ENCODE measurements at places on chromosomes 5 and 9.

DNA sequence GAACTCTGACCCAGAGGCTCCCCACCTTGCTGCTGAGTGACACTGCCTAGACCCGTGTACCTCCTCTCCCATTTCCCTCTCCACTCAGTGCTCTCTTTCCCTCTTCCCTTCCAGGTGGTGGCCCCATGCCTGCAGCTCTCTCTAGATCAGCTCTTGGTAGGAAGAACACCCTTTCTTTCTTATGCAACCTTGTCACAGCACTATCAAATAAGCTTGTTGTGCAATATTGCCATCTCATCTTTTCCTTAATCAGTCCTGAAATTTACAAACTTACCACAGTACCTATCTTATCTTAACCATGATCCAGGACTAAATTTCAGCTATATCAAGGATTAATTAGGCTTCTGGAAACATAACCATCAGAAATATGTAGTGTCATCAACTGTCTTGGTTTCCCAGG lies 88.6 kb downstream of the ZFAND5 start:
- DNase-seq: no peak

GRCh38 chr5:113607361-113607760 lies 93.9 kb downstream of the YTHDC2 start:
- DNase-seq: no peak

DNA sequence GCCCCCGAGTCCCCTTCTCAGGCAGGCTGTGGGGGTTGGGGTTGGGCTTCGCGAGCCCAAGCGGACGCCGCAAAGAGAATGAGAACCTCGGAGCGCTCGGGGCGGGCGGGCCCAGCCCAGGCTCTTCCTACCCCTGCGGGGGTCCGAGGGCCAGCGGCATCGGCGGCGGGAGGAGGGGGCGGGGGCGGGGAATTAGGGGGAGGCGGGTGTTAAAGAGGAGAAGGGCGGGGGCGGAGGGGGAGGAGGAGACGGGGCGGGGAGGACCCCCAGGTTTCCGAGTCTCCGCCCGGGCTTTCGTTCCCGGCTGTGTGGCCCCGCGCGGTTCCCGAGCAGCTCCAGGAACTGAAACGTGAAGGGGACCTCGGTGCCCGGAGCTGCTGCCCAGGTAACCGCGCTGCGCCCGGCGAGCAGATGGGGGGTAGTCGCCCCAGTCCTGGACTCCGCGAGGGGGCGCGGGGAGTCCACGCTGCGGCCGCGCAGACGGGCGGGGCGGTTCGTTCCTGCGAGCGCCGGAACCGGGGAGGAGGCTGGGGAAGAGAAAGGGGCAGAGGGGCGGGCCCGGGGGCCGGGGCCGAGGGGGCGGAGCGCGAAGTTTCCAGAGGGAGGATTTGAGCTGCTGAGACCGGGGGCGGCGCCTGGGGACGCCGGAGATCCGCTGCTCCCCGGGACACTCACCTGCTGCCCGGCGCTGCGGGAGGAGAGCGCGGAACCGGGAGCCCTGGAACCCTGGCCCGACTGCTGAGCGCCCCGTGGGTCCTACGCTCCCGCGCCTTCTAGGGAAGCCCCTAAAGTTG lies 38.4 kb upstream of the PLEKHG4B start:
- peak; percentile 25 for DNase-seq

DNA sequence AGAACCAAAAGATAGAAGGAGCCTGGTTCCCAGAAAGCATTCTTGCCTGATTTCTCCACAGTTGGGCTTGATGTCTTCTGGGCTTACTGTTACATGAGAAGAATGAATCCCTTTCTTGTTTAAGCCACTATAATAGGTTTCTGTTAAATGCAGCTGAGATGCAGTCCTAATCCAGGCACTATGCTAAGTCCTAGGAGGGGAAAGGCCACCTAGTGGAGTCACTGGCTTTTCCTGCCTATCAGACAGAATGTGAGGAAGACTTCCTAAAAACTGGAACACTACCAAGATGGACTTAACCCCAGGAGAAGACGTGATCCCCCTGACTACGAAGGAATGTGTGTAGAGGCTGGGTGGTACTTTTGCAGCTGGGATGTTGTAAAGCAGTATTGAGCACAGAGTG lies 34.3 kb upstream of the FSD1L start:
- no peak for DNase-seq

DNA sequence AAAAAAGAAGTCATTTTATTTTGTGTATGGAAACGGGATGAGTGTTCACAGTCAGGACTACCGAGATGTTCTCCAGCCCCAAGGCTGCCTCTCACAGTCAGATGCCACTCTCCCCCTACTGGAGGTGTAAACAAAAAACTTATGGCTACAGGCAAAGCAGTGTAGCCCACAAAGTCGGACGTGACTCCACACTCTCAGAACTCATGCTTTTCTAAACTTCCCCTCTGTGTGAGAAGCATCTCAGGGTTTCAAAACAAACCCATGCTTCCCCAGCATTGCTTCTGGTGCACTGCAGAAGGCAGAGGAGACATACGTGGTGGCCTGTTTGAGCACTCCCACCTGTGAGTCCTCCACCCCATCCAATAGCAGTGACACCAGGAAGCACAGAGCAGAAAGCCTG lies 580.3 kb downstream of the BNC2 start:
- no peak for DNase-seq

- peak; percentile 49 for DNase-seq
Measured at GRCh38 chr9:126514037-126514821, 99.5 kb upstream of the LMX1B start.

GRCh38 chr9:121275781-121276658 lies 8.1 kb downstream of the GSN start:
- DNase-seq: no peak

DNA sequence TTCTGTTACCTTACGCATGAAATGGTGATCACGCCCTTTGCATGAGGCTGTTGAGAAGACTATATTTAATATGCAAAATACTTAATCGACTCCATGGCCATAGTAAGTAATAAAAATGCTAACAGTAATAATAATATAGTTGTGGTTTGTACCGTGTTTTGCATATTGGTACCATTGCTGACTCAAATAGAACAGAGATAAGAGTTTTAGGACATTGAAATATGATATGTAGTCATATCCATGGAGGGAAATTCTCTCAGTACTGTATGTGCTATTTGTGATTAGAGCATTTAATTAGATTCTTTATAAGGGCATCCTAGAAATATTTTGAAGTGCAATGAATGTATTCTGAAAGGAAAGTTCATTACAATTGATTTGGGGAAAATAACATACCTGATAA lies 41.9 kb downstream of the CFAP90 start:
- DNase-seq: no peak

DNA sequence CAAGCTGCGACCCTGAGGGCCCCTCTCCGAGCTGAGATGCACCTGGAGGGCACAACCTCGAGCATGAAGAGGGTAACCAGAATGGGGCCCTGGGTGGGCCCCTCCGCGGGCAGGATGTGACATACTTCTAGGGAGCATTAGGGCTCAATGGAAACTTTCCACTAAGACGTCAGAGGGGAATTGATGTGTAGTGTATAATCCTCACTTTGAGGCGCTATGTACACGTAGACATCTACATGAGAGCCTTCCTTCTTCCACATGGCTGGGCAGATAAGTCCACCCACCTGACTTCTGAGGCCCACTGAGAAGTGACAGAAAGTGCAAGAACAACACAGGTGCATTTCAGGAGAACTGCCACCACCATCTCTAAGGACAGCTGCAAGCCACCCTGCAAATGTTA lies 61.0 kb downstream of the DAP start:
- no peak for DNase-seq

DNA sequence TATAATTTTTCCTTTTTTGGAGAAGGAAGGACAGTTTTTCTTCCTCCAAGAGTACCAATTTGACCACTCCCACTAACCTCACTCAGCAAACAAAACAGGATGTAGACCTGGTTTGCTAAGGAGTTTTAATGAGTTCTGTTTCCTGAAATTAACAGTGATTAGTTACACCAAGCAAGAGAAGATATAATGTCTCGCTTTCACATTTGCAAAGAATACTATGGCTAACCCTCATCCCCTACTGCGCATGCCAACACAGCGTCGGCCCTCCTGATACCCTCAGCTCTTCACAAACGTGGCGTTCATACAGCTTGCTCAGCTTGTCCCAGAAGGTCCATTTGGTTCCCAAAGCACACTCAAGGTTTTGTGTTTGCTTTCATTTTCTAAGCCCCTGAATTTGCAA lies 41.9 kb upstream of the IPPK start:
- no peak for DNase-seq

GRCh38 chr5:14767735-14768507 lies 103.4 kb downstream of the OTULIN start:
- no peak for DNase-seq

- DNase-seq: peak; percentile 6
Measured at GRCh38 chr9:26723486-26723885, 169.1 kb downstream of the CAAP1 start.

DNA sequence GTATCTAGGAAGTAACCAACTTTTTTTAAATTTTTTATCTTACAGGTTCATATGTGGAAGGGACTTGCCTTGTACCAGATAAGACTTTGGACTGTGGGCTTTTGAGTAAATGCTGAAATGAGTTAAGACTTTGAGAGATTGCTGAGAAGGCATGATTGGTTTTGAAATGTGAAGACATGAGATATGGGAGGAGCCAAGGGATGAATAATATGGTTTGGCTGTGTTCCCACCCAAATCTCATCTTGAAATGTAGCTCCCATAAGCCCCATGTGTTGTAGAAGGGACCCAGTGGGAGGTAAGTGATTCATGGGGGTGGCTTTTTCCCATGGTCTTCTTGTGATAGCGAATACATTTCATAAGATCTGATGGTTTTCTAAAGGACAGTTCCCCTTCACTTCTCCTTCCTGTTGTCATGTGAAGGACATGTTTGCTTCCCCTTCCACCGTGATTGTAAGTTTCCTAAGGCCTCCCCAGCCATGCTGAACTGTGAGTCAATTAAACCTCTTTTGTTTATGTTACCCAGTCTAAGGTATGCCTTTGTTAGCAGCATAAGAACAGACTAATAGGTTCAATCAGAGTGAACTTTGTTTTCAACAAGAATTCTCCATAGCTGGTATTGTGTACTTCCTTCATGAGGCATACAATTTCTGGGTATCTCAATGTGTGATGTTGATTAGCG lies 535.6 kb upstream of the MEF2C start:
- DNase-seq: no peak

- no peak for DNase-seq
Measured at GRCh38 chr5:130541617-130542221, 623.3 kb downstream of the HINT1 start.

DNA sequence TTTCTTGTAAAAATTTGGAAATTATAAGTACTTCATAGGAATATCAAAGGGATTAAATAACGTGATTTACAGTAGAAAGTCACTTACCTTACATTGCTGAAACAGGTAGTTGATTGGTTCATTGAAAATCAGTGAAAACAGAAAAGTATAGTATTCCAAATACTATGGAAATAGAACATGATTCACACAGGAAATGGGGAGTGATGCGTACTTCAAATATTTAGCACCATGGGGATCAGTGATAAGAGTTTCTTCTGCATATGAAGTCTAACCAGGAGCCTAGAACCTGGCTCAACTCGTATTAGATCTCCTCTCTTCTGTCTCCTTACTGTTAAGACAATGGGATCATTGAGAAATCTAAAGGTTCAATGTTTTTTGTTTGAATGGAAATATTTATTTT lies 133.3 kb downstream of the FAM174A start:
- no peak for DNase-seq

DNA sequence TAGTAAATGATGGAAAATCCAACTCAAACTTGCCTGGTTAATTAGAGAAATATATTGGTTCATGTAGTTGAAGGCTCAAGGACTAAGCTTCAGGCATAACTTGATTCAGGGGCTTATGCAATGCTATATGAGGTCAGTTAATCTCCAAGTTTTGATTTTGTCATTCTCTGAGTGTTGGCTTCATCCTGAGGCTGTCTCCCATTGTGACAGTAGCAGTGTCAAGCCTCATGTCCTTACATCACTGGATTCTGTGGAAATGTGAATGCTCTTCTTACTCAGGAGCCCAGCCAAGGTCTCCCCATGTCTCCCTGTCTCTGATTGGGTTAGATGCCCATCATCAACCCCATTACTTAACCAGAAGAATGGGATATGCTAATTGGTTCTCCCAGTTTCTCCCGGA lies 44.4 kb upstream of the SNX2 start:
- DNase-seq: no peak

DNA sequence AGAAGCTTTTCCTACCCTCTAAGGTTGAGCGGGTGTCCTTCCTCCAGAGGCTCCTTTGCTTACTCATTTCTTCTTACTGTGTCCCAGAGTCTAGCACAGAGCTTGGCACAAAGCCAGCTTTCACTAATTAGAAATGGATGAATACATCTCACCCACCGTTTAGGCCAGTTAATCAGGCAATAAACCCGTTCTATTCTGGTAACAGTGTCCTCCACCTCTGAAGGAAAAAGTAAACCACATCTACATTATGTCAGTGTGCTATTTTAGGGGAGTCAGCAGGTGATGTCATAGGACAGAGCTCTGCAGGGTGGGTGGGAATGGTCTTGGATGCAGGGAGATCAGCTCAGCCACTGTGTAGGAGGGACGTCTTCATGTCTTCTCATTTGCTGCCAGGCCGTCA lies 109.2 kb downstream of the OSTF1 start:
- no peak for DNase-seq

DNA sequence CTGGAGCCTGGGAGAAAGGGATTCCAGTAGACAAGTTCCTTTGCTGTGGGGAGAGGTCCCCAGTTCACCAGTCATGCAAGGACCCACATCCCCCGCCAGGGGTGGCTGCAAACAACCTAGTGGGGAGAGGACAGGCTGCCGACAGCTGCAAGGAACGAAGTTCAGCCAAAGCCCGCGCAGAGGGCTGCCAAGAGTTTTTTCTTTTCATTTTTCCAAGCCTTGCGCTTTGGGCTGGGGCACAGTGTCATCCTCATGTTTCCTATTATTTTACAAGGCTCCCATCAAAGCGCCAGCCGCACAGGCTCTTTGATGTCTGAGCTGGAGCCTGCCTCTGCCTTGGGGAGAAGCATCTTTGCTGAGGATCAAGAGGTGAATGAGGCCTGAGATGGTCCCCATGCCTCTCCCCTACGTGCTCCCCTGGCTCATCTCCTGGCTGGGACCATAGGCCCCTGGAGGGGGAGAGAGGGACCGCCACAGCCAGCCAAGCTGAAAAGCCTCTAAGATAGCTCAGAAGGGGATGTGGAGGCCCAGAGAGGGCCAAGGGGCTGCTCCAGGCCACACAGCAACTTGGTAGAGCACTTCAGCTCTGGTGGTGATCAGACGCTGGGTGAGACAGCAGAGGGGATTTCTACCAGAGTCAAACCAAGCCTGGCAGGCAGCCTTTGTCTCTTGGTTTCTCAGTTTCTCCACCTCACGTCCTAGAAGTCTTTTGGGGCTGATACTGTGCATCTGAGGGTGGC lies 50.4 kb upstream of the SYNPO start:
- no peak for DNase-seq

- no peak for DNase-seq
Measured at GRCh38 chr5:14270209-14270702, 127.1 kb downstream of the TRIO start.

- DNase-seq: no peak
Measured at GRCh38 chr9:135437259-135437658, 42.3 kb upstream of the PPP1R26 start.

GRCh38 chr9:130414910-130415746 lies 29.6 kb upstream of the ASS1 start:
- DNase-seq: no peak
